Naive thymus-derived CD8-positive, alpha-beta T cell (primary cell): ENCODE measurements at places on chromosomes 1 and 21. TPM values are rescaled to one million over a fixed set of nuclear protein-coding genes. Genes with fewer than 3 reads are reported as not detected.
A peak's percentile ranks its signal among the peaks of the same experiment; 100 is the strongest.

DNA sequence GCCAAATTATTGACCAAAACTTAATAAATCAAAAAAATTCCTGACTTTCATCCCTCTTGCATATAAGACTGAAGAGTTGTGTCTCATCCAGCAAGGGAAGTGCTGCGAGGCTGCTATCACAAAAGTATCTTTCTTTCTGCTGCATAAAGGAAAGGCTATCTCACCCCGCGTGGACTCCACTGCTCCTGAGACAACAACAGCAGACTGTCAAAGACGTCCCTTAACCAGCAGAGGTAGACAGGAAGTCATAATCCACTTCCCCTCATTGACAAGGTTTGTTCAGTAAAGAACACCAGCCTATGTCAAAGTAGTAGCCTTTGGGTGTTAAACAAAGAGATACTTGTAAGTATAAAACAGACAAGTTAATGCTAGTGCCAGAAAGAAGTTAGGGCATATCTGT lies 29.4 kb downstream of the VPS26C start:
- DNase-seq, result no peak

Gene B3GALT5
- polyA plus RNA-seq, result not detected

- DNase-seq, result no peak
Observed at GRCh38 chr1:227558732-227559262, 4.6 kb upstream of the ZNF678 start.

DNA sequence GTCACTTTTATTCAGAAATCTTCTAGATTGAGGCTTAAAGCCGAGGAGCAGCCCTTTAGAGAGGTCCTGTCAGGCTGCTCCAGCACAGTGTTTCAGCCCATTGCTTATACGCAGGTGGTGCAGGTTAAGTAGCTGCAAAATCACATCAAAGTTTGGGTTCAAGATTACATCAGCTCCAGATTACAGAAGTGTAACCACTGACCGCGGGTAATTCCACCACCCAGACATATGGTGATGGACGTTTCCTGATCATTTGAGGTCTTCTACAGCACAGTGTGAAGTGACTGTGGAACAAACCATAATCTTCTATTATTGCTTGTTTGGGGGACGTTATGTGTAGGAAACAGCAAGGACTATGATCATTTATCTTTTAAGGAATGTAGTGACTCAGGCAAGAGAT lies 11.8 kb downstream of the C1orf115 start:
- no peak for DNase-seq

Gene CD160
- 117 TPM for polyA plus RNA-seq

DNA sequence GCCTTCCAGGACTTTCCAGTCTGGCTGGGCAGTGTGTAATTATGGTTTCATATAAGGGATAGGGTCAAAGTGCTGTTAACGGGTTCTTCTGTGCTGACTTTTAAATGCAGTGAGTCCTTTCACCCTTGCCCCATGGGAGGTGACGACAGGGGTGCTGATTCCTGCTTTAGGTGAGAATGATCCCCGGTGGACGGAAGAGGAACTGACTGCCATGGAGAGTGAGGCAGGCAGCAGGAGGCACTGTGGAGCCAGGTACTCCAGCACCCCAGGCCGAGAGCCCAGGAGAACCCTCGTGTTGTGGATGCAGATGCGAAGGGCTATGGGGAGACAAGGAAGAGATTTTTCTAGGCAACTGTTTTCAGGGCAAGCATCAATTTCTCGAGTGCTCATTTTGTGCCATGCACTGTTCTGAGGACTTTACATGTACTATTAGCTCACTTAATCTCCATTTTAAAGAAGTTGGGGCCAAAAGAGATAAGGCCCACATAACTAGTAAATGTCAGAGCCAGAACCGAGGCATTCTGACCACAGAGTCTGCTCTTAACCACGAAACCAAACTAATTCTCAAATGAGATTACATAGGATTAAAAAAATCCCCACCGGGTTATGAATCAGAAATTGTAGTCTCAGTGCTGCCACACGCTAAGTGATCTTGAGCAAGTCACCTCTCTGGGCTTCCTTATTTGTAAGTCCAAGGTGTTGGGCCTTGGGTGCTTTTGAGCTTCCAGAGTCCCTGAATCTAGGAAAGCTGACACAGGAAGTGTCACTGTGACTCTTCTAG lies 28.2 kb downstream of the STPG1 start:
- peak; percentile 13 for DNase-seq

DNA sequence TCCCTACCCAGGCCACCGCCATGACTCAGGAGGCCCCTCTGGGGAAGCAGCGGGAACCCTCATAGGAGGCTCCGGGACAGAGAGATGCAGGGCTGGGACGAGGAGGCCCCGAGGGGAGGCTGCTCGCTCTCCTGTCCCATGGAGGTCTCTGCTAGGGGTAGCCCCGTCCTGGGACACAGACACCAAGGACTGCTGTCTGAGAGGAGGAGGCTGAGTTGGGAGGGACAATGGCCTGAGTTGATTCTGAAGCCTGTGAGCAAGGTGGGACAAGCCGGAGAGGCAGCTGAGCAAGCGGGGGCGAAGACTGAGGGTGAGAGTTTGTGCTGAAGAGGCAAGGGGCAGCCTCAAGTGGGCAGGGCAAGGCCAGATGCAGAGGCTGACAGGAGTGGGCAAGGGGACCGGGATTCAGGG lies 17.4 kb downstream of the SLC27A3 start:
- no peak for DNase-seq

DNA sequence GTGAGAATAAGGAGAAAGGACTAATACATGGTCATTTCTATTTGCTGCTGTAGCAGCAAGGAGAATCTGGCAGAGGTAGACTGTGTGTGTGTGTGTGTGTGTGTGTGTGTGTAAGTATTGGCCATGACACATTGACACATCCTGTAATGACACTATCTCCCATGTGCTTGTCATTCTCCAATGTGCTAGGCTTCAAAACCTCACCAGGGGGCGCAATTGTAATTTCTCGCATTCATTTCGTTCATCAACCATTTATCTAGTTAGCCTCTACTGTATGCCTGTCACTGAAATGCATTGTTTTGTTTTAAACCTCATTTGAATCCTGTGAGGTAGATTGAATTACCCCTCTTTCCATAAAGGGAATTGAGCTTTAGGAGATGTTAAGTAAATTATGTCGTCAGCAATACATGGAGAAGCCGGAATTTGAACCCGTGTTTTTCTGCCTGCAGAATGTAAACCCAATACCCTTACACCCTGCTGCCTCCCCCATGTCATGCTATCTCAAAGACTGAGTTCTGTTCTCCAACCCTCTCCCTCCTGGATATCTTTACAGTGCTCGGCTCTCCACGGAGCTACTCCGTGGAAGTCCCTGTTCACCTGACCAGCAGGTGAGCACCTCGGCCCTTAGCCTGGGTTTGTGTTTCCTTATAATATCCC lies 100.8 kb downstream of the UCK2 start:
- peak; percentile 17 for DNase-seq

DNA sequence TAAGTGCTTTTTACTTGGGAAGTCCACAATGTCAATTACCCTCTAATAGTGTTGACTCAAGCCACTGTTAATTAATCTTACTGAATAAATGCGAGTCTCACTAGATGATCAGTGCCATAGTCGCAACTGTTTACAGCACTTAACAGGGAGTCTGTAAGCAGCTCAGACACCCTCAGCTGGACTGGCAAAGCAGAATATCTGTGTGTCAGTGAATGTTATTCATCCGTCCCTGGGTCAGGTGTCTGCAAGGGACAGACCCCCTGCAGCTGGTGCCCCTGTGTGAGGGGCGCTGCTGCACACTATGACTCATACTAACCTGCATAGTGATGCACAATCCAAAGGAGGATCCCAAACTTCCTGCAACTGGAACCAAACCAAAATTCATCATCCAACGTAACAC lies 306.5 kb downstream of the HHIPL2 start:
- DNase-seq, result no peak

- no peak for DNase-seq
Observed at GRCh38 chr1:200869376-200869752, 3.4 kb upstream of the GPR25 start.

Gene CRB1
- not detected for polyA plus RNA-seq

DNA sequence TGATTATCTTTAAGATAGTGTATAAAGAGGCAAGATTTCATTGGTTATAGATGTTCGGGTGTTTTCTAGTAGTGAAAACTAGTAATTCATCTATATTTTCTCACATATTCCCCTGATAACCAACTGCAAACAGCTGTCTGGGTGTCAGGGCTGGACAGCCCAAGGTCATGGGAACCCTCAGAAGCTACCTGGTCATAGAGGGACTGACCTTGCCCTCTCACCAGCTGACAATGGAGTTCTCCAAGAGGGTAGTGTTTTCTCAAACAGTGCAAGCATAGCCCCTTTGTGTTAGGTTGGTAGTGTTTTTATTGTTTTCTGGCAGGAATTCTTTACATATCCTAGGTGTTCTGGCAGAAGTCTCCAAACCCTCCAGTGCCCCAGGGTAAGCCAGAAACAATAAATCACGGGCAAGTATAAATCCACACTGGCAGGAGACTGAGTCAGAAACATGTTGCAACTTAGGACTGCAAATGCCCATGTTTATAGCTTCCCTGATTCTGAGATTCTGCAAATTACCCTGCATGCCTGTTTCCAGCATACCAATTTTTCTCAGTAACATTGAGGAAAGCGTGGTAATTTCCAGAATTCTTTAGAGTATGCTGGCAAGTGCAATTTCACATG lies 82.8 kb upstream of the ATP1A1 start:
- no peak for DNase-seq

DNA sequence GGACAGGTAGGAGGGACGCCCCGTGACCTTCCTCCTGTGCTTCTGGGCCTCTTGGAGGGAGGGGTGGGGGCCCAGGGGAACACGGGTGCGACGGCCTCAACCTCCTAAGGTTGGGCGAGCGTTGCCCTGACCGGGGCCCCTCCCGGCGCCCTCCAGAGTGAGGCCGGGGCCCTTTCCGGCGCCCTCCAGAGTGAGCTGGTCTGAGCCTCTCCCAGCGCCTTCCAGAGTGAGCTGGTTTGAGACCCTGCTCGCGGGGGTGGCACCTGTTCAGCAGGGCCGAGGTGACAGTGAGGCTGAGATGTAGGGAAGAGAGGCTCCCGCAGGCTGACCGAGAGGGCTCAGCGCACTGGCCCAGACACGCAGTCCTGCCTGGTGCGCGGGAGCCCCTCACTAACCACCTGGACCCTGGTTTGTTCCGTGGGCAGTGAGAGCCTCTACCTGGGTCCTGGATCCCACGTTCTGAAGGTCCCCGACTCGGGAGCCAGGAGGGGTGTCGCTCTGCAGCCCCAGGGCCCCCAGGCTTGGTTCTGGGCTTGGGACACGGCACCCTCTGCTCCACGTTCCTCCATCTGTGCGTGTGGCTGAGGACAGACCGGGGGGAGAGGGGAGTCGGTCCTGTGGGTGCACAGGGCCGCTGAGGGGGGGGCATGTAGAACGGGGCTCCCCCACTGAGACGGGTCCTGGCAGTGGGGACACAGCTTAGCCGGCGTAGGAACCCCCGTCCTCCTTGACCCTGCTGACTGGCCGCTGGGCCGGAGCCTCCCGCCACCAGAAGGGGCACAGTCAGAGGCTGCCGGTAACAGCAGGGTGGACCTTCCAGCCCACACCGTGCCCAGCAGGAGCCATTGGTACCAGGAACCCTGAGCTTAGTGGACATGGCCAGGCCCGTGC lies 1.4 kb downstream of the COL6A1 start:
- DNase-seq, result no peak

GRCh38 chr1:160451119-160451858 lies 50.9 kb downstream of the VANGL2 start:
- DNase-seq, result no peak
